Liver (tissue), 10 donors: ENCODE measurements at places on chromosomes 6 and 20.

DNA sequence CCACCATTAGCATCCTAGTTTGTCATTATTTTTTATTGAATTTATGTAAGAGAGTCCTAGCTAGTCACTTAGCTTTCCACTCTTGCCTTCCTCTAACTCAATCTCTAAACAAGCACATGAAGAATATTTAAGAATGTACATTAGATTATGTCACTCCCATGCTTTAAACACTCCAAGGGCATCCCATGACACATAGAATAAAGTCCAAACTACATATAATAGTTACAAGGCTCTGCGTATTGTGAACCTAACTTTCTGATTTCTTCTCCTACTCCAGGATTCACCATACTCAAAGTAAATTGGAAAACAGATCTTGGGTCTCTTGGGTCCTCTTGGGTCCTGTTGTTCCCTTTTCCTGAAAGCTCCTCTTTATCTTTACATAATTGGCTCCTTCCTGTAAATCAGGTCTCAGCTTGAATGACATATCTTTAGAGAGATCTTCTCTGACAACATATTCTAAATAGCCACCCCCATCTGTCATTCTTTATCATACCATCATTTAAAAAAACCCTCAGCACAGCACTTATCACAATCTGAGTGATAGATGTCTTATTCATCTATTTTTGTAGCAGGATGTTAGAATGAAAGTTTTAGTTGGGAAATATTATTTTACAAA lies 1042.4 kb upstream of the FLRT3 start:
- no peak overlapping the region for H3K4me3 ChIP-seq
- no peak overlapping the region for H3K27ac ChIP-seq
- H3K36me3 ChIP-seq = no peaks in the 10 kb centered on the region
- DNase-seq = no peak
- H3K27me3 ChIP-seq = no peaks in the 10 kb centered on the region

GRCh38 chr6:125216015-125216414 lies 62.4 kb downstream of the TPD52L1 start:
- no peaks in the 10 kb centered on the region for H3K36me3 ChIP-seq
- H3K4me3 ChIP-seq = no peak overlapping the region
- DNase-seq = no peak

- no peaks in the 10 kb centered on the region for H3K36me3 ChIP-seq
- H3K27ac ChIP-seq = no peak overlapping the region
- DNase-seq = no peak
- H3K4me3 ChIP-seq = no peak overlapping the region
- H3K4me1 ChIP-seq = no peaks in the 10 kb centered on the region
Measured at GRCh38 chr6:119541132-119541905, 191.8 kb upstream of the MAN1A1 start.

DNA sequence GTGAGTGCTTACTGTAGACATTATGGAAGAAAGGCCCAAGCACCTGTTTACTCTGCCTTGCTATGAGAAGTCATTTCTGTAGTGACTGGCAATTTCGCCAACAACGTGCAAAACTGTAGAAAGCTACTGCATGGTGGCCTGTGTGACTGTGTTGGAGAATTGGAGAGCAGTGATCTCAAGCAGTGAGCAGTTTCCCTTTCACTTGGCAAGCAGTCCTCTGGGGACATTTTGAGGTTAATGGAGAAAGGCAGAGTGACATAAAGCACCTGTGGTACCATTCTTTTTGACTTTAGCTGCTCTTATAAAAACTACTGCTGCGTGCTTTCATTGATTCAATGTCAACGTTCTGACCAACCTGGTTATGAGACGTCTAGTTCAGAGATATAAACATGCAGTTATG lies 382.6 kb upstream of the JAG1 start:
- DNase-seq = no peak
- H3K4me1 ChIP-seq = no peaks in the 10 kb centered on the region
- no peak overlapping the region for H3K27ac ChIP-seq
- H3K36me3 ChIP-seq = no peaks in the 10 kb centered on the region
- H3K4me3 ChIP-seq = no peak overlapping the region

- H3K4me1 ChIP-seq = peaks cover 3% of the 10 kb centered on the region
- no peak overlapping the region for H3K27ac ChIP-seq
- no peaks in the 10 kb centered on the region for H3K27me3 ChIP-seq
- no peak overlapping the region for H3K4me3 ChIP-seq
- H3K36me3 ChIP-seq = no peaks in the 10 kb centered on the region
Measured at GRCh38 chr6:77620278-77620882, 32.5 kb upstream of the MEI4 start.

DNA sequence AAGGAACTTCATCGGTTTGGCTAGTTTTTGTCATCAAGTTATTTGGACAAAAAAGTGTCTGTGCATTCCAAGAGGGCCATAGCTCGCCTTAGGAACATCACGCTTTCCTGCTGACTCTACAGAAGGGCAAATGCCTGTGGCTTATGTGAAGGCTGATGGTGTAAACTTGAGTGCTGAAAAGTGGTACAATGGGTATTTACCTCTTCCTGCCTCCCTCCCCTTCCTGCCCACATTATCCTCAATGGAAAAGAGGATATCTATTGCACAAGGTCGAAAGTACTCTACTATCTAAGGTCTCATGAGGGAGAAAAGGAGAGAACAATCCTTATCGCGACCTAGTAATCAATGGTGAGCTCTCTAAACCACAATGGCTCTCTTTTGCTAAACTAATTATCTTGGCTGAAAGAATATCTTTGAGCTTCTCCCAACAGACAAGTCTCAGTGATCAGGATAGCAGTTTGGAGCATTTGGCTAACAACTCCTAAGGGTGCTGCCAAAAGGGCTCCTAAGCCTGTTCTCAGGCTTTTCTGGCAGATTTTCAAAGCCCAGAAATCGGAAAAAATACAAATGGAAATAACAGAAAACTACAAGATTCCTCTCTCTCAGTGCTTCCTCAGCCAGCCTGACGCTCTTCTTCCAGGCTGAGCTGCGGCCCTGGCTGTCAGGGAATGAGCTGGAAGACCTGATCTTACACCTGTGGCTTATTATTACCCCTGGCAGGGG lies 42.6 kb upstream of the ENPP1 start:
- no peak overlapping the region for H3K4me3 ChIP-seq
- no peak overlapping the region for H3K27ac ChIP-seq
- H3K4me1 ChIP-seq = no peaks in the 10 kb centered on the region

DNA sequence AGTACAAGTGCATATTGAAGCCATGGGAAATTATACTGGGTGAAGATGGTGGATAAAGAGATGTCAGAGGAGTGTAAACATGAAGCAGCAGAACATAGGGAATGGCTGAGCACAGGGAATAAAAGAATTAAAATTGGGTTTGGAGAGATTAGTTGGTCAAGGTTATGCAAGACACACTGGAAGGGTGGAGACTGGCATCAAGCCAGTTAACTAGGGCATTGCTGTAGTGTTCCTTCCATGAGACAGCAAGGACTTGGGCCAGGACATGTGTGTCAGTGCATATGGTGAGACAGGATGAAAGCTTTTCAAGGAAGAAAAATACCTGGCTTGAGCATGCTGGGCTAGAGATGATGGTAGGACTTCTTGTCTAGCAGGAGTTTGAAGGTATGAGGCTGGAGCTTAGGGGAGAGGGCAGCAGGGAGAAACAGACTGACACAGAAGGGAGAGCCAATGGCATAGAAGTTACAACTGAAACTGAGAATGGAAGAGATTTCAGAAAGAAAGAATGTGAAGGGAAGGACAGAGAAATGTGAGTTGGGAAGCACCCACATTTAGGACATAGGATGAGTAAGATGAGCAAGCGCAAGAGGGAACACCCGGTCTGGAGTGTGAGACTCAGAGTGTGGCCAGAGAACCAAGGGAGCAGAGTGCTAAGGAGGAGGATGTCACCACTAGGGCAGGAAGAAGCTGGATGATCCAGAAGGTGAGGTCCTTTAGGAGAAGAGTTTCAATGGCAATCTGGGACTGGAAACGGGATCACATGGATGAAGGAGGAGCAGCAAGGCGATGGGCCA lies 14.5 kb upstream of the TMEM170B start:
- H3K4me1 ChIP-seq = no peaks in the 10 kb centered on the region
- H3K36me3 ChIP-seq = no peaks in the 10 kb centered on the region
- no peak for DNase-seq
- H3K27me3 ChIP-seq = no peaks in the 10 kb centered on the region

- no peak overlapping the region for H3K4me3 ChIP-seq
- no peaks in the 10 kb centered on the region for H3K36me3 ChIP-seq
- H3K4me1 ChIP-seq = no peaks in the 10 kb centered on the region
Measured at GRCh38 chr6:152462716-152463115, 174.4 kb downstream of the SYNE1 start.

GRCh38 chr20:18191306-18191705 lies 53.6 kb downstream of the KAT14 start:
- no peaks in the 10 kb centered on the region for H3K4me1 ChIP-seq
- H3K4me3 ChIP-seq = no peak overlapping the region
- no peak overlapping the region for H3K27ac ChIP-seq
- H3K36me3 ChIP-seq = peaks cover 1% of the 10 kb centered on the region
- no peak for DNase-seq
- no peaks in the 10 kb centered on the region for H3K27me3 ChIP-seq

- no peak for DNase-seq
- H3K36me3 ChIP-seq = no peaks in the 10 kb centered on the region
- H3K4me1 ChIP-seq = no peaks in the 10 kb centered on the region
- H3K27ac ChIP-seq = no peak overlapping the region
Measured at GRCh38 chr6:24949020-24949569, 13.3 kb upstream of the RIPOR2 start.

- H3K27ac ChIP-seq = no peak overlapping the region
- no peak overlapping the region for H3K4me3 ChIP-seq
- no peaks in the 10 kb centered on the region for H3K4me1 ChIP-seq
- no peak for DNase-seq
- H3K36me3 ChIP-seq = no peaks in the 10 kb centered on the region
- peaks cover 2% of the 10 kb centered on the region for H3K27me3 ChIP-seq
Measured at GRCh38 chr6:133774356-133774755, 114.6 kb upstream of the TCF21 start.

DNA sequence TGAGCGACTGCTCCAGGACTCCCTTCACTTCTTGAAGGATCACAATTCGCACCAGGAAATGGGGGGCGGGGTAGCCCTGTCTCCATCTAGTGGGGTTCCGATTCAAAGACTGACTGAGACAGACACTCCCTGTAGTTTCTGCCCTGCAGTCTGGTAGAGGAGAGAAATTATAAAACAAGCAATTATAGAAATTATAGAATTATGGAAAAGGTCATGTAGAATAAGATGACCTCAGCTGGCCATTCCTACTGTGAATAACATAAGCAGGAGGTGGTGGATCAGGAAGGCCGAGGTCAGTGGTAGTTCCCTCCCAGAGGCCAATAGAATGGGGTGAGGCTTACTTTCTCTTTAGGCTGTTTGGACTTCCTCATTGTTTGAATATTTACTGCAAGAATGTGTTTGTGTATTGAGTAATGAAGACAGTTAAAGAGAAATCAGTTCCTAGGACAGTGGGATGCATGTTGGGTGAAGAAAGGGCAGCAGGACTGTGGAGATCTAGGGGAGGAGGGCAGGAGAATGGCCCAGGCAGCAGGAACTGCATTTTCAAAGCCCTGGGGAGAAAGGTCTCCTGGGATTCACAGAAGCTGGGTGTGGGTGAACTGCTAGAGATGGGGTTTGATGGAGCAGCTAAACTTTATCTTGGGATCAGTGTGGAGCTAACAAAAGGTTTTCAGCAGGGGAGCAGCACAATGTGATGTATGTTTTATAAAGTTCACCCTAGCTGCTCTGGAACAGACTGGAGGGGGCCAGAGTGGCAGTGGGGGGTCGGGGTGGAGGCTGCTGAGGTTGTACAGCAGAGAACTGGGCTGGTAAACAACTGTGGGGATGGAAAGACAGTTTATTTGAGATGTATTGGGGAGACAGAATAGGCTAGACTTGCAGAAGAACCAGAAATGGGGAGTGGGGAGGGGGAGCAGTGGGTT lies 2.1 kb downstream of the ZNF341 start:
- no peak for DNase-seq
- H3K27ac ChIP-seq = peak overlapping the region; percentile 73
- no peak overlapping the region for H3K4me3 ChIP-seq
- peaks cover 14% of the 10 kb centered on the region for H3K4me1 ChIP-seq
- no peaks in the 10 kb centered on the region for H3K36me3 ChIP-seq

DNA sequence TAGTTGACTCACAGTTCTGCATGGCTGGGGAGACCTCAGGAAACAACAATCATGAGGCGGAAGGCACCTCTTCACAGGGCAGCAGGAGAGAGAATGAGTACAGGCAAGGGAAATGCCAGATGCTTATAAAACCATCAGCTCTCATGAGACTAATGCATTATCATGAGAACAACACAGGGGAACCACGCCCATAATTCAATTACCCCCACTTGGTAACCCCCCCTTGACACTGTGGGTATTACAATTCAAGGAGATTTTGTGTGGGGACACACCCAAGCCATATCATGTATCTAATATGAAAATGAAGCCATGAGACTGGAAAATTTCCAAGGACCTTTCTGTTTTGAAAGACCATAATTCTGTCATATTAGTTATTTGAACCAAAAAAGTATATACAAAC lies 342.4 kb upstream of the PLCB4 start:
- H3K27ac ChIP-seq = no peak overlapping the region
- no peak for DNase-seq
- no peaks in the 10 kb centered on the region for H3K4me1 ChIP-seq

DNA sequence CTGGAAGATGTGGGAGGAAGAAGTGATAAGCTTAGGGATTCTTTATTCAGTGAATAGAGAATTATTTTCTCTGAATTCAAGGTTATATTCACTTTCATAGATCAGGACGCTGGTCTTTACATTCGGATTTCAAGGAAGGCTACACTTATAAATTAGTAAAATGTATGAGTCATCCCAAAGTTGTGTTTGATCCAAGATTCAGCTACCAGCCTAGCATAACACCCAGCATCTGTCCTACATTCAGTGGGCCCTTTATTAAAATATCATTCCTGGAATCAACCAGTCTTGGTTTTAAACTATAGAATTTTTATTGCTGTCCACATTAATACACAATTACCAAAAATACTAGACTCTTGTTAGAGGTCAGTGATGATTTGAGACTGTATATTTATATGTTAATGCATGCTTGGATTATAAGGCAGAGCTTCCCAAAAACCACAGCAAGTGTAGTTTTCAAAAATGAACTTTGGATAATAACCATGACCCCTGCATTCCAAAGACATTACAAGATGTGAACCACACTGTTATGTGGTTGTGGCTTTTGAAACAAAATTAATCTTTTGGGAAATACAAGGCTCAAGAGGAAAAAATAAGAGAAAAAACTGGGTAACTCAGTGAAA lies 210.7 kb upstream of the CNR1 start:
- no peaks in the 10 kb centered on the region for H3K4me1 ChIP-seq
- no peak for DNase-seq
- no peaks in the 10 kb centered on the region for H3K36me3 ChIP-seq
- H3K4me3 ChIP-seq = no peak overlapping the region
